Uterine smooth muscle cell (primary cell): ENCODE measurements at places on chromosomes 11 and 22. TPM values are rescaled to one million over a fixed set of nuclear protein-coding genes. Genes with fewer than 3 reads are reported as not detected.

The PATE2 gene
- 0.12 and 0.22 TPM in 2 replicates for total RNA-seq

The ACR gene
- total RNA-seq: not detected in 2 replicates

The TRIM64C gene
- total RNA-seq: not detected in 2 replicates

The CPT1B gene
- 0.44 and 1.7 TPM in 2 replicates for total RNA-seq

The HEPHL1 gene
- total RNA-seq: 0.11 TPM in 1 of 2 replicates, not detected in the other

The WBP2NL gene
- total RNA-seq: 0.11 and 0.50 TPM in 2 replicates
